ENCODE measurements at places on chromosomes 2 and 18.
A peak's percentile ranks its signal among the peaks of the same experiment; 100 is the strongest.

- peak; percentile 91 for DNase-seq
These were observed 32.9 kb downstream of the KCNK3 start for GRCh38 chr2:26725521-26725820.

- no peak for DNase-seq
These were observed 34.6 kb upstream of the TMEM17 start for GRCh38 chr2:62540408-62541168.

GRCh38 chr18:45110577-45111501 lies 430.2 kb downstream of the SETBP1 start:
- DNase-seq, result no peak

GRCh38 chr2:156164091-156164720 lies 168.3 kb downstream of the NR4A2 start:
- no peak for DNase-seq

DNA sequence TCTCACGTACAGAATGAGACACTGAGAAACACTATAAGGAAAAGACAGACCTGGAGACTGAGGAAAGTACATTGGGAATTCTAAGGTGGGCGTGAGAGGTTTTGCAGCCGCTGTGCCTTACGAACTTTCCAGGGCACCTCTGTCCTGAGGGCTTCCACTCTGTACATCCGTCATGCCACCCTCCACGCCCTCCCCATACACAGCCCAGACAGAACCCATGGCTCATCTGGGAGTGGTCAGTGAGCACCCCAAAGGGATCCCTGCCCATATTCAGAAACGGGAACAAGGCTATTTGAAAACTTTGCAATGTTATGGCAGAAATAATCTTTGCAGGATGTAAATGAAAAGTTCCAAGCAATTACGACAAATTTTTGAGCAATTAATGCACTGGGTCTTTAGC lies 95.4 kb upstream of the ZNF532 start:
- DNase-seq, result no peak

- DNase-seq, result no peak
These were observed 210.9 kb upstream of the PKDCC start for GRCh38 chr2:41836948-41837347.

DNA sequence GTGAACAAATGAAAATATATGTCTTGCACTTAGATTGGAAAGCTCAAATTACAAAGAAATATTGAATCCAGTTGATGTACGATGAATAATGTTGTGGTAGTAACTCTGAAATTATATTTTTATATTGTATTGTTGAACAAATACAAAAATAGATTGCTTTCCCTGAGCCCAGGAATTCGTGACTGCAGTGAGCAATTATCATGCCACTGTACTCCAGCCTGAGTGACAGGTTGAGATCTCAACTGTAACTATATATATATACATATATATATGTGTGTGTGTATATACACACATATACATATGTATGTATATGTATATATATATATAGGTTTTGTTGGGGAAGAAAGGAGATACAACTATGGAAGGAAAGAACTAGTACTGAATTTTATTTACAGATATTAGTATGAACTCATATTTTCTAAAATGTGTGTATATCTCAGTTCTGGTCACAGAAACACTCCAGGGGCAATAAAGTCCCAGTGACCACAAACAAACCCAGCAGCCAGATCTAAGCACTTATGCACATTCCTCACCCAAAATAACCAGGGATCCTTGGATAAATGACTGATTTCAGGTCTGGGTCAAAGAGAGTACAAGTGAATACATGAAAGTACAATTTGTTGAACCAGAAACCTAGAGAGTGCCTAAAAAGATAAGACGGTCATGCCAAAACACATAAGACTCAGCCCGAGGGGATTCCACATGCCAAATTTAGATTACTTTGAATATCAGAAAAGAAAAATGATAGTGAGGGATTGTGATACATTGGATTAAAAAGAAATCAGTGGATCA lies 146.3 kb downstream of the TMX3 start:
- DNase-seq, result no peak

- DNase-seq, result no peak
These were observed 123.4 kb downstream of the ANKRD30BL start for GRCh38 chr2:132038179-132038882.

- no peak for DNase-seq
These were observed 98.8 kb downstream of the MRO start for GRCh38 chr18:50721006-50721405.

- DNase-seq, result no peak
These were observed 21.2 kb upstream of the DARS1 start for GRCh38 chr2:136006658-136007057.

DNA sequence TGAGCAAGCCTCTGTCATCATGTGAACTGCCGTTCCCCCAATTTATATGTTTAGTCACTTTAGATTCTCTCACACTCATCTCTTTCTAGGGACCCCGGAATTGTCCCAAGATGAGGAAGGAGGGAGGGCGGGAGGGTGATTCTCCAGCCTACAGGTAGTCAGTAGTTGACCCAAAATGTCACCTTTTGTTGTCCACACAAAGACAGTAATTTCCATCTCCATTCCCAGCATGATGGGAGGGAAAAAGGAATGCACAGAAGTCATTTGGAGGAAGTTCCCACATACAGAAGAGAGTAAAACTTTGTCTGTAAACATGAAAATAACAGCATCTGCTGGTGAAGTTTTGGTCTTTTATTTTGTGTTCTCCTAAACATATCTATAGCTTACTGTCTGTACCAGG lies 222.9 kb downstream of the KLHL29 start:
- DNase-seq, result no peak

DNA sequence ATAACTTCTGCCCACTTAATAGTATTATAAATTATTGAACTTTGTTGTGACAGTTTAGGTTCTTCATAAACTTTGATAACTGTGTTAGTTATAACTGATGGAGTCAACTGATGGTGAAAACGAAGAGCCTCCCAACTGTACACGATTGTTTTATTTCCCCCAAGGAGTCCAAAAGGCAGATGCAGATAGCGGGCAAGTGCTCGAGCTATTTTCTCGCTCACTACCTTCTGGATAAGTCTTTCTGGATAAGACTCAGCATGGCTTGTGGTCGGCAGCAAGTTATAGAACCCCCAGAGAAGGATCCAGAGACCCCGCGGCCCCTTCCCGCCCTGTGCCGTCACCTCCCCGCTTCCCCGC lies 517 bp downstream of the GCFC2 start:
- DNase-seq, result no peak

GRCh38 chr2:219277703-219278654 lies 1.2 kb upstream of the DNAJB2 start:
- DNase-seq, result no peak

DNA sequence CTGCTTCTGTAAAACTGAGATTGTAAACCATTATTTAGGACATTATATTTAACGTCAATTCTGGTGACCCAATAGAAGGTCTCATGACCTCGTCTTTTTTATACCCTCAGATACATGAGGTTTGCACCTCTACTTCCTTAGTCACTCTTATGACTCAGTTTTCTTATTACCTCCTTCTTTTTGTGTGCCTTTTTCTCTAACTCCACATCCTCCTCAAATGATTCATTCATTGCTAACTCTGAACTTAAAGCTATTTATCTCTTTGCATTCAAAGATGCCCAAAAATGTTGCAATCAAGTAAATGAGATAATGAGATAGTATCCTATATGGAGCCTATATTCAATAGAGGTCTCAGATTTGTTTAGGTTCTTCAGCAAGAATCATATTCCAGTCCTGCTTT lies 121.0 kb upstream of the KYNU start:
- no peak for DNase-seq

GRCh38 chr2:10426726-10427617 lies 21.2 kb downstream of the ODC1 start:
- DNase-seq, result no peak

GRCh38 chr2:10469301-10469700 lies 21.2 kb upstream of the ODC1 start:
- no peak for DNase-seq

DNA sequence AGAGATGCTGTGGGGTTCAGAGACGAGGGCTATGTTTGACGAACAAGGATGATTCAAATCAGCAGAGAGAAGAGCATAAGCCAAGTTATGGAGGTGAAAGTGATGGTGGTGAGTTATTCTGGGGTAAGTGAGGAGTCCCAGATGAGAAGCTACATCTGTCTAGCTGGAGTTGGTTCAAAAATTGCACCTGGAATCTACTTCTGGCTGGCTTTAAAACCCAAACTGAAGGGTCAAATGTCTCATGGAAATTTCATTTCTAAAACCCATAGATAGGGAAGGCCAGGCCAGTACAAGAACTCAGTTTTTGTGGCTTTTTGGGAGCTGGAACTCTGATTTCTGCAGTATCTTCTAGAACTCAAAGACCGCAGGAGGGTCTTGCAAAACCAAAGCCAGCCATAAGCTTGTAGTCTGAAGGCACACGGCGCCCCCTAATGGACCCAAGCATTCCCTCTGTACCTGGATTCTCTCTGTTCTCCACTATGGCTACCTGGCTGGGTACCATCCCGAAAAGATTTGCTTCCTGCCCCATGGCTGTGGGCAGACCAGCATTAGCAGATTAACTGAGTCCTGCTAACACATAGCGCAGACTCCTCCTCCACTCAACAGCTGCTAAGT lies 229.1 kb upstream of the SLC14A2 start:
- no peak for DNase-seq

GRCh38 chr2:176507786-176508185 lies 238.5 kb downstream of the MTX2 start:
- no peak for DNase-seq

DNA sequence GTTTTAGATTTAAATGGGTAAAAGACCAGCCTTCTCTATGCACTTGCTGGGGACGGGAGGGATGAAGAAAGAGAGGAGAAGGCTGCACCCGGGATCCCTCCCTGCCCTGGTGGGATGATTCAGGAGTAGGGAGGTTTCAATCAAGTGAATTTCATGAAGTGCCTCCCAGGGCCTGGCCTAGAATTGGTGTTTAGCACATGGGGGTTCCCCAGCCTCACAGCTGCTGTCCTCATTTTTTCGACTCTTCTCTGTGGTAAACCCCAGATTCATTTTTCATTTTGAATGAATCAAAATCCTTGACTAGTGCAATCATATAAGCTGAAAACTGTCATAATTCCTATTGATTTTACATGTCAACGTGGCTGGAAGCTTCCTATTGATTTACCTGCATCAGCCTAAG lies 81.1 kb downstream of the LPIN1 start:
- no peak for DNase-seq

GRCh38 chr2:28030600-28030999 lies 140.1 kb downstream of the BABAM2 start:
- no peak for DNase-seq

DNA sequence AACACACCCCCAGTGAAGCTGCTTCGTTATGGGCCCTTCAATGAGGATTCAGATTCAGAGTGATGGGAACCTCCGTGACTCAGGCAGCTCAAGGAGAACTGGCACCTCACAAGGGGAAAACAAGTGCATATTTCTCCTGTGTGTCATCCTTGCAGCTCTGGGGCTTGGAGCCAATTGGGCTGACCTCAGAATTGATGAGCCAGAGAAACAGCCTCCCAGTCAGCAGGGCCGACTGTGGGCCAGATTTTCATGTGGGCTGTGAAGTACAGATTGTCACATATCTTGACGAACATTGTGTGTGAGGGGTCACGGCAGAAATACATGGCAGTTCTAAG lies 189.6 kb upstream of the SP5 start:
- DNase-seq, result no peak

DNA sequence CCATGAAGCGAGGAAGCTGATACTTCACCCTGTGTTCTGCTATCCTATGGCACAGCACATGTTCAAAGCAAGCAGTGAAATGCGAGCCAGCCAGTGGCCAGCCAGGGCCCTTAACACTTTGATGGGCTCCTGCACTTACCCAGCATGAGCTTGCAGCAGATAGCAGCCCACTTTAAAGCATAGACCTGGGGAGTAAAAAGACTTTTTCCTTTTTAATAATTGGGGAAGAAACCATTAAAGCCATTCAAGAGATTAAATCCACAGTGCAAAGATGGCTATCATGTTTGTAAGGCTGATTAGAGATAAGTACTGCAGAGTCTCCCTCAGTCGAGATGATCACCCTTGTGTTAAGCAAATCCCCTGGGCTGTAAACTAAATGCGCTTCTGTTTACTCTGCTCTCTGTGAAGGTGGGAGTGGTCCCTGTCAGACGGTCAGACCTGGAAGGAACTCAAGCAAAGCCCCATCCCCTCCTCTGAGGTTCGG lies 15.7 kb downstream of the CCBE1 start:
- peak; percentile 45 for DNase-seq

GRCh38 chr18:58603375-58604067 lies 25.4 kb downstream of the ALPK2 start:
- no peak for DNase-seq

GRCh38 chr2:43611987-43612894 lies 16.4 kb upstream of the THADA start:
- DNase-seq, result peak; percentile 10

GRCh38 chr2:37920570-37920969 lies 4.5 kb upstream of the RMDN2 start:
- DNase-seq, result no peak

DNA sequence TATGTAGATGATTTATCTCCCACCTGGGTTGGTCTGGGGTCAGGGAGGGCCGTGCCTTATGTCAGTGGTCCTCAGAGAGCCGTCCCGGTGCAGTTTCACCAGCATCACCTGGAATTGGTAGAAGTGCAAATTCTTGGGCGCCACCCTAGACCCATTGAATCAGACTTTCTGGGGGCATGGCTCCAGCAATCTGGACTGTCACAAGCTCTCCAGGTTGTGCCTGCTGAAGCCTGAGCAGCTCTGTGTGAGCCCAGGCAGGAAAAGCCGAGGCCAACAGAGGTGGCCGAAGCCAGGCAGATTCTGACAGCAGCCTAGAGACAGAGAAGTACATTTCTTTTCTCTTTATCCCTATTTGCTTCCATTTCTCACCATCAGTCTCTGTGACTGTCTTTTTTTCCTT lies 98.4 kb upstream of the SEC11C start:
- no peak for DNase-seq

GRCh38 chr2:167506395-167506794 lies 618.1 kb downstream of the XIRP2 start:
- DNase-seq, result no peak

GRCh38 chr2:70083344-70084156 lies 3.7 kb upstream of the PCBP1 start:
- no peak for DNase-seq

- DNase-seq, result no peak
These were observed 44.7 kb downstream of the PID1 start for GRCh38 chr2:229226382-229226781.

DNA sequence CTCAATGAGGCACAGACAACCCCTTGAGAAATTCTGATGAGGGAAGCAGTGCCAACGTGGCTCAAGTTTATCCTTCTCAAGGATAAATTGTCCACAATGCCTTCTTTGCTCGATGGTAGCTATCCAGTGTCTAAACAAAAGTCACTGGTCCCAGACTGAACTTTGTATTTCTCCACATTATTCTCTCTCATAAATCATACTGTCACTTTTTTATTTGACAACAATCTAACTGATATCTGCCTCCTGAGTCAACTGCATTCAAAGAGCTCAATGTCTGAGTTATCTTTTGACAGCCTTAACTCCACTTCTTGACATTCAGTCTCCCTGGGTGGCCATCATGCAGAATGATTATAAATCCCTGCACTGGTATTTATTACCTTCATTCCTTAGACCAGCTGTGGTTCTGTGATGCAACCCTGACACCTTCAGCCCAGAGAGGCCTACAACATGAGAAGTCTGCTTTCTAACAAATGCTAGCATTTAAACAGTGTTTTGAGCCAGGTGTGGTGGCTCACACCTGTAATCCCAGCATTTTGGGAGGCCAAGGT lies 38.2 kb downstream of the IMMT start:
- no peak for DNase-seq
